ENCODE measurements at places on chromosomes 12 and 14.

DNA sequence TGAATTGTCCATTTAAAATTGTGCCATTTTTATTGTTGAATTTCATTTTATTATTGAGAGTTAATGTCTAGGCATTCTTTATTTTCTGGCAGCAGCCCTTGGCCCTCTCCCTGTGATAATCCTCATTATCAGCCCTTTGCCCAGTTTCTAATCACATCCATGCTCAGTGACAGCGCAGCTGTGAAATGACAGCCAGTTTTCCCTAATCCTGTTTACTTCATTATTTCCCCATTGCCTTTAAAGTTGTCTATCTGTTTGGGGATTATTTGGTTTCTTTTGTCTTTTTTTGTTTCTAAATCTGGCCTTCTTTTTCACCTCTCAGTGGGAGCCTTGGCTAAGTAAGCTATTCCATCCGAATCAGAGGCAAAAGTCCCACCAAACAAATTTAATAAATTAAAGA, 476.9 kb downstream of the SLC6A15 start:
- no peak for DNase-seq

DNA sequence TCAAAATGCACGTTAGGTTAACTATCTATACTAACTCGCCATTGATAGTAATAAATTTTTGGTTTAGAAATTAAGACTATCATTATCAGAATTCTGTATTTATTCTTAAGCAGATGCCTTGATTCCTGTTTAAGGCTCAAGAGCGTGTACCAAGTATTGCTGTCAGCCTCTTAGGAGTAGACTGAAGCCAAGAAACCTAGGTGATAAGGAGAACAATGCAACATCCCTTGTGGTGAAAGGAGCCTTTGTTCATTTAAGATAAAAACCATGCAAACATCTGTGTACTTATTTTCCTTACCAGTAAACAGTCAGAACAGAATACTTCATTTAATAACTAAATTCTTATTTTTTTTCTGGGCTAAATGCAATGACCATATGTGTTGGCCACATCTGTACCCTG, 109.4 kb upstream of the NOVA1 start:
- DNase-seq, result no peak

- no peak for DNase-seq
Observed at GRCh38 chr12:68374307-68374982, 42.3 kb upstream of the MDM1 start.

GRCh38 chr12:123106640-123107359, 44.1 kb downstream of the PITPNM2 start:
- no peak for DNase-seq

GRCh38 chr14:45332360-45332988, 79.5 kb upstream of the MIS18BP1 start:
- DNase-seq, result no peak

DNA sequence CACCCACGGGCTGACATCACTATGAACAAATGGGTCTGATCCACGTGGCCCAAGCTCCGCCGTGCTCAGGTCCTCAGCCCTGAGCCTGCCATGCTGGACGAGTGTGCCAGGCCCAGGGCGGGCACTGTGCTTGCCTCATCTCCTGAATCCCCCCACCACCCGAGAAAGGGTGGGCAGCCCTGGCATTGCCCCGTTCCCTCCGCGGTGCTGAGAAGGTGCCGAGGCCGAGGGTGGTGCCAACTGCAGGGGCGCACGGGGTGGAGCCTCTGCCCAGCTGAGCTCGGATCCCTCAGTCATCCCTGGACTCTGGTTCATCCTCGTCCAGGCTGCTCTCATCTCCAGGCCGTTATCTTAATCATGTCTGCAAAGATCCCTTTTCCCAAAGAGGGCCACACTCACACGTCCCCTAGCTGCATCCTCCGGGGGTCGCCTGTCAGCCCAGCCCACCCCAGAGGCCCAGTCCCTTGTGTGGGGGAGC, 60.6 kb downstream of the NOC4L start:
- DNase-seq, result no peak

- DNase-seq, result no peak
Observed at GRCh38 chr12:122144885-122145284, 29.1 kb downstream of the IL31 start.

GRCh38 chr14:100469632-100470522, 117.3 kb downstream of the BEGAIN start:
- DNase-seq, result no peak

GRCh38 chr12:96195845-96196451, 1.8 kb downstream of the ELK3 start:
- peak; percentile 54 for DNase-seq

All from right kidney (tissue), 9 donors.